ENCODE measurements at places on chromosomes 5 and 9.

- no peak for DNase-seq
Observed at GRCh38 chr9:121619545-121620324, 31.7 kb upstream of the DAB2IP start.

GRCh38 chr5:90554358-90555006, 4.1 kb upstream of the ADGRV1 start:
- no peak for DNase-seq

GRCh38 chr5:106796081-106796480, 874.7 kb downstream of the EFNA5 start:
- no peak for DNase-seq

- no peak for DNase-seq
Observed at GRCh38 chr5:154418344-154418820, 27.4 kb upstream of the SAP30L start.

- DNase-seq: no peak
Observed at GRCh38 chr9:17628624-17629023, 49.8 kb downstream of the SH3GL2 start.

DNA sequence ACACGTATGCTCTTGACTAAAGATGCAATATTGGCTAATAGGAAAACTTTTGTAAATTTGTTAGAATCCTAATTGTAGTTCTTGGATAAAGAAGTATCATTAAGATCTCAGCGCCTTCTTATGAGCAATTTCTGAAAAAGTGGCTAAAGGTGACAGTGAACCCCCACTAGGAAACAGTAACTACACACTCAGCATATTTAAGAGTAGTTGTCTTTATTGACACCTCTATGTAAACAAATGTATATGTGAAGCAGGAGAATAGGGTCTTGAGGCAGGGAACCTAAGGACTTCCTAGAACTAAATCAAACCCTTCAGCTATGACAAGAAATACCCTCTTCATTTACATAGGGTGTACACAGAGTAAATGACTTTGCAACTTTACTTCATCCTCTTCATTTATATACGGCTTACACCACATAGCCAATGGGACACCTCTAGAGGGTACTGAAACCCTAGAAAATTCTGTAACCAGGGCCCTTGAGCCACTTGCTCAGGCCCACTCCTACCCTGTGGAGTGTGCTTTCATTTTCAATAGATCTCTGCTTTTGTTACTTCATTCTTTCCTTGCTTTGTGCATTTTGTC, 2.8 kb downstream of the NIPSNAP3A start:
- no peak for DNase-seq

DNA sequence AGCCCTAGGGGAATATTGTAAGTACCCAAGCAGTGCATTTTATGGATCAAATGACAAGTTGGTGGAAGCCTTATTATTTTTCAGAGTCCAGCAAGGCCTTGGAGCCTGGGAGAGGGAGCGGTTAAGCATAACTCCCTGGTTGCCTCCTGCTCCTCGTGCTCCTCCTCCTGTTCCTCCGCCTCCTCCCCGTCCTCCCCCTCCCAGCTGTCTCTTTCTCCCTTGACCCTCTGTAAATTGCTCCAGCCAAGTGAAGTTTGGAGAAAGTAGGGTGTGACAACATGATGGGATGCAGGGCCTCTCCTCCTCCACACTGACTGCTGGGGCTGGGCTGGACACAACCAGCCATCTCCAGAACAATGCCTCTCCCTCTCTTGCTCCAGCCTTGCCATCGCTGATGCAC, 586.9 kb downstream of the CCDC171 start:
- DNase-seq: no peak

GRCh38 chr9:21465859-21466518, 16.1 kb downstream of the IFNE start:
- DNase-seq: no peak

- DNase-seq: no peak
Observed at GRCh38 chr5:58459146-58460001, 512 bp downstream of the PLK2 start.

DNA sequence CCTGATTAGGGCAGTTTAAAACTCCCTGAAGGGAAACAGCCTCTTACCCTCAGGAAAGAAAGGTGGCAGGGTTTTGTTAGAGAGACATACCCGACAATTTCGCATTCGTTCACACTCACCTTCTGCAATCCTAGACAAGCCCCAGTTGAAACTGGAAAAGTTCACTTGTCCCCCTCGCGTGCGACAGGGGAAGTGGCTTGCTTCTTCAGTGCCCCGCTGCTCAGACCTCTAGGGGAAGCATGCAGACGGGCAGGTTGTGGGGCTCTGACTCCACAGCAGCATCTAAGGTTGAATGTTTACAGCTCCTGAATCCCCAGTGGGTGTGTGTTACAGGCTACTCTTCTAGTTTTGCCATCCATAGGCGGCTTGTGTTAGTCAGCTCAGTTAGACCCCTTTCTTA, 575.7 kb upstream of the ACO1 start:
- DNase-seq: no peak

DNA sequence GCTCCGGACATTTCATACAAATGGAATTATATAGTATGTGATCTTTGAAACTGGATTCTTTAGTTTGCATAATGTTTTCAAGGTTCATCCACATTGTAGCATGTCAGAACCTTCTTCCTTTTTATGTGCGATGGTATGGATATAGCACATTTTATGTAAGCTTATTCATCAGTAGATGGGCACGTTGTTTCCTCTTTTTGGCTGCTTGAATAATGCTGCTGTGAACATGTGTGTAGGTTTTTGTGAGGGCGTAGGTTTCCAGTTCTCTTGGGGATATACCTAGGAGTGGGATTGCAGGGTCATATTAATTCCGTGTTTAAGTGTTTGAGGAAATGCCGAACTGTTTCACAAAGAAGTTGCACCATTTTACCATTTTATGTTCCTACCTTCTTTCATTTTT, 187.8 kb downstream of the NR3C1 start:
- no peak for DNase-seq

GRCh38 chr9:109321727-109322126, 868 bp upstream of the EPB41L4B start:
- DNase-seq: no peak

GRCh38 chr9:98142925-98143481, 24.0 kb upstream of the TRIM14 start:
- DNase-seq: no peak

DNA sequence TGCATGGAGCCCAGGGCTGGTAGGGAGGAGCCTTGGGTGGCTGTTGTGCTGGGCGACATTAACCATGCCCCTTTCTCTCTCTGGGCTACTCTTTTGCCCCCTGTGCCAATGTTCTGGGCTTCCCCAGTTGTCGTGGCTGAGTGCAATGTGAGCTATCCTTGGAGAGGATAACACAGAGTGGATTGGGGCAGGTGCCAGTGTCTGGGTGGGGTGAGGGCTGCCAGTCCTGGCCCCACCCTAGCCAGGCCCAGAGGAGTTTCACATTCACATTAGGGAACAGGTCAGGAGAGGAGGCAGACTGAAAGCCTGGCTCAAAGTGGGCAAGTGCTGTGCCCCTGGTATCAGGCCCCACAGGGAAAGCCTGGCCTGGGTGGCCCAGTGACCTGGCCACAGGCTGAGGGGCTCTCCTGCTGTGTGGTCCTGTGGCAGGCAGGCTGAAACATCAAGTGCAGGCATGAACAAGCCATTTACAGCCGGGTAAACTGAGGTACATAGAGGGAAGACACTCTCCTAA, 7.5 kb upstream of the NDST1 start:
- DNase-seq: no peak

- no peak for DNase-seq
Observed at GRCh38 chr9:112846528-112847488, 43.9 kb downstream of the SLC46A2 start.

DNA sequence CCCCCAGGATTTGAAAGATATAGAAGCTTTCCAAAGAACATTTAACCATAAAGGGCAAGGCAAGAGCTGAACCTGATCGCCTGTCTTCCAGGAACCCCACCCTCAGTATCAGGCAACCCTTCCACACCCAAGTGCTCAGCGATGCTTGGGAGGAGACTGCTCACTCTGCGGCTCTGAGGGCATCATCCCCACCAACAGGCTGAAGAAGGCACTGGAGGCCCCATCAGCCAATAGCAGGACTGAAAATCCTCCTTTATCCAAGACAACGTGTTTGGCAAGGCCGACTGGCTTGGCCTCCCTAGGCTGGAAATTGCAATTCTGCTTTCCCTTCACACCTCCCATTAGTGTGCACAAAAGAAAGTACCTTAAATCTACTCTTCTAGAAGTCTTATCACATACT, 1.4 kb upstream of the PPP2CA start:
- no peak for DNase-seq

DNA sequence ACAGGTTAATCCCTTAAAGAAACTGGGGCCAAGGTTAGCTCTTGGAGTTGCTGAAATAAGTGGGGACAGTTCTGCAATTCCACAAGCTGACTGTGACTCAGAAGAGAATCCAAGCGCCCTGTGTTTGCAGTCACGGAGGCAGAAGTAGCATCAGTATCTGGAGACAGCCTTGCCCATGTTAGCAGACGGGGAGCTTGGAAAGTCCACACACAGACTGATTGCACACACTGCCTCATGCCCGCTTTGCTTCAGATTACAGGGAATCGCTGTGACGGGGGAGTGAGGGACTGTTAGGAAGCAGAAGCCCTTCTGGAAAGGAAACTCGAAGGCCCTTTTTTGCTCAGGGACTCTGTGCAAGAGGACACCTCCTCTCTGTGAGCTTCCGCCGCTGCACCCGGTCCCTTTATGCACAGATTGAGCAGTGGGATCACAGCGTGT, 30.9 kb upstream of the PPP1R26 start:
- no peak for DNase-seq

- DNase-seq: no peak
Observed at GRCh38 chr5:169106911-169107706, 193.8 kb downstream of the SLIT3 start.

DNA sequence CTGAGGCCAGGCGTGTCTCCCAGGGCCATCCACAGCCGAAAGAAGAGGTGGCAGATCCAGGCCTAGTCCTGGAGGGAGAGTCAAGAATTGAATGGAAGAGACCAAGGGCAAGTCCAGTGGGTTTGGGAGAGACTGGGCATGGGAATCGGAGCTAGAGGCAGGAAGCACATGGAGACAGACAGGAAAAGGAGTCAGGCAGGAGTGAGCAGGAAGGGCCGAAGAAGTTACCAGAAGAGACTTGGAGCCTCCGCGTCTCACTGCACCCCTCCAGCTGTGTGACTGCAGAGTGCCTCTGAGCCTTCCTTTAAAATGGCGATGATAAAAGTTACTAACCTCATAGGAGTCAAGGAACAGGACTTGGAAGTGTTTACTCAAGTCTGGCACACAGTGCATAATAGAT, 64.4 kb upstream of the ANGPTL2 start:
- no peak for DNase-seq

GRCh38 chr9:107246259-107247254, 36.5 kb upstream of the RAD23B start:
- no peak for DNase-seq

All from H54 (cell line).